ENCODE measurements at places on chromosomes 4 and X.

- no peak for DNase-seq
Measured at GRCh38 chr4:145248502-145248901, 68.1 kb upstream of the OTUD4 start.

DNA sequence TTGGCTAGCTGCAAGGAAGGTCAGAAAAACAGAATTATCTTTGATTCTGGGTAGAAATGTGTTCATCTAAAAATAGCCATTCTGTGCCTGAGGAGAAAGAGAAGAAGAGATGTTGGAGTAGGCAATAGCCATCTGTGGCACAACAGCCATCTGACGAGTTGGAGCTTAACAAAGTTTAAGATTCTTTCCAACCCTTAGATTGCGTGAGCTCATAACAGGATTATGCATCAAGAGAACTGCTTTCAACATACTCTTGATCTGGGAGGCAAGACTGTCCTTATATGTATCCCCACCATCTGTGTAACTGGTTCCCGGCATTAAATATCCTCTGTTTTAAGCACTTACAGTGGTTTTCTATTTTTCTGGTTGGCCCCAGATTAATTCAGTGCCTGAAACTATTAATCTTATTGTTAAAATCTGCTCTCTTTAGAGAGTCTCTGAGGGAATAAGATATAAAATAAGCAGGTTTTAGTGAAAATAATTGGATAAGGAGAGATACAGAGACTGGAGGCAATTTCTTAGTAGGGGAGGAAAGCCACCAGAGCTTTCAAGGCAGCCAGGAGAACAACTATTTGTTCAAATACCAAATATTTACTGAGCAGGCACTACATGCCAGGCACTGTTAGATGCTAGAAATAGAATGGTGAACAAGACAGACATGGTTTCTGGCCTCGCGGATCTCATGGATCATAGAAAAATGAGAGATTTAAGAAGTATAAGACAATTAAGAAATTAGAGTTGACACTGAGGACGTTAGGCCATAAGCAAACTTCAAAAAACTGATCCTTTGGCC is 398.0 kb downstream of the SMARCA1 start:
- DNase-seq: no peak

DNA sequence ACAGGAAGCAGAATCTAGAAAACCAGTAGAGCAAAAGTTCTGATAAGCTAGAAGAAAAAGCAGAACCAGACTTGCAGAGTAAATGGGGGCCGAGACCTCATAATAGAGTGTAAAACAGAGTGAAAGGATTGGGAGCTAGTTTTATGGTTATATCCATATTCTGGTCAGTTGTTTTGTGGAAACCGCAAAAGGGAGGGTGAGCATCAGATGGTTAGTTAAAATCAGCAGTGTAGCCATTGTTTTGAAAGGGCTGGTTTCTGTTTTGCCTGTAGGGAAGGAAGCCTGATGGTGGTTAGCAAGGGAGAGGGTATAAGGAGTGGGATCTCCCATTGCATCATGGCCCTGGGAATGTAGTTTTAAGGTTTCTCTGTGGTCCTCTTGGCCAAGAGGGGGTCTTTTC is 17.2 kb upstream of the CCNI start:
- DNase-seq: no peak

- no peak for DNase-seq
Measured at GRCh38 chr4:10664408-10664807, 20.2 kb downstream of the CLNK start.

DNA sequence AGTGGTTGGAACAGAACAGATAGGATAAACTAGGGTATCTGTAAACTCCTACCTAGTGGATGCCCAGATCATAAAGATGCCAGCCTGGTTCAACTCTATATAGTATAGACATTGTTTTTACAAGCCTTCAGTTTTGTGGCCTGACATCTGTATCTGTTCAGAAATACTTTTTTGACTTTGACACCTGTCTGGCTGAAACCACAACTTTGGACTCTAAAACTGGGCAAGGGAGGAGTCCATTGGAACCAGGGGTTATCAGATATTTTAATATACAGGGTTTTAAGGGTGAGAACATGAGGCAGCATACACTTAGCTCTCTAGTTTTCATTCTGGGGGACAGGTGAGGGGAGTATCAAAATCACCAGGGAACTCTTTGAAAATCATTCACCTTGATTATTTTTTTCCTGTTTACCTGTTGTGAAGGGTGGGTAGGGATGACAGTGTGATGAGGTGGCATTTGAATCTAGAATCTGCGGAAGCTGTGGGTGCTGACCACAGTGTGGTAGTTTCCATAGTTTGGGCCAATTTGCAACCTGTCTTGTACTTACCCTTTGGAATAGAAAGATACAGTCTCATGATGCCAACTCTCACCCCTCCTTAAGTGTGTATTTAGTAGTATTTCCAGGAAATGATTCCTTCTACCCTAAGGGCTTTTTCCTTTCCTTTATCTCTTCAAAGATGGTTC is 20.6 kb downstream of the GAB1 start:
- no peak for DNase-seq
